CD8-positive, alpha-beta memory T cell (primary cell): ENCODE measurements at places on chromosomes 13 and 19. TPM values are rescaled to one million over a fixed set of nuclear protein-coding genes. Genes with fewer than 3 reads are reported as not detected.
A peak's percentile ranks its signal among the peaks of the same experiment; 100 is the strongest.

Gene RFPL4A
- total RNA-seq: not detected

DNA sequence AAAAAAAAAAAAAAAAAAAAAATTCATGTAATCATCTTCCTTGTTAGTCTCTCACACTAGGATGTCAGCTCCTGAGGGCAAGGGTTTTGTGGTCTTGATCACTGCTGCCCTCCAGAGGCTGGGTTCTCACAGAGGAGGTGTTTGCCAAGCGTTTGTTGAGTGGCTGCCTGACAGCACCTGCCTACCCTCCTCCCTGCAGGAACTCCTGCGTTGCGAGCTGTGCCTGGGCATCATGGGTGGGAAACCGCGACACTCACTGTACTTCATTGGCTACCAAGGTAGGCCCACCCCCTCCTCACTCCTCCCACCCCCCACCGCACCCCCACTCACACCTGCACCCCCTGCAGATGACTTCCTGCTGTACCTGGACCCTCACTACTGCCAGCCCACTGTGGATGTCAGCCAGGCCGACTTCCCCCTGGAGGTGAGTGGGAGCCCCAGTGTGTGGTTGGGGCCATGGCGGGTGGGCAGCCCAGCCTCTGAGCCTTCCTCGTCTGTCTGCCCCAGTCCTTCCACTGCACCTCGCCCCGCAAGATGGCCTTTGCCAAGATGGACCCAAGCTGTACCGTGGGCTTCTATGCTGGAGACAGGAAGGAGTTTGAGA is 8.1 kb downstream of the ATG4D start:
- no peak for DNase-seq

GRCh38 chr19:49149652-49150105 is 5.5 kb downstream of the HRC start:
- no peak for DNase-seq

- peak; percentile 68 for DNase-seq
These were observed 2.3 kb downstream of the WDR83 start for GRCh38 chr19:12668932-12669269.

DNA sequence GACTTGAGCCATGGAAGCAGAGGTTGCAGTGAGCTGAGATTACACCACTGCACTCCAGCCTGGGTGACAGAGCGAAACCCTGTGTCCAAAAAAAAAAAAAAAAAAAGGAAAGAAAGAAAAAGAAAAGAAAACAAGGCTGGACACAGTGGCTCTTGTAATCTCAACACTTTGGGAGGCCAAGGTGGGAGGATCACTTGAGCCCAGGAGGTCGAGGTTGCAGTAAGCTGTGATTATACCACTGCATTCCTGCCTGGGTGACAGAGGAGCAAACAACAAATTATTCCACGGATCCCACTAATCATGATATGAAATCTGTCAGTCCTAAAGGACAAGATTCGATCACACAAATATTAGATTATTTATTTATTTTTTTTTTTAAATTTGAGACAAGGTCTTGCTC is 3.1 kb upstream of the MYDGF start:
- no peak for DNase-seq

- no peak for DNase-seq
These were observed 47.5 kb downstream of the CDADC1 start for GRCh38 chr13:49295244-49295643.

DNA sequence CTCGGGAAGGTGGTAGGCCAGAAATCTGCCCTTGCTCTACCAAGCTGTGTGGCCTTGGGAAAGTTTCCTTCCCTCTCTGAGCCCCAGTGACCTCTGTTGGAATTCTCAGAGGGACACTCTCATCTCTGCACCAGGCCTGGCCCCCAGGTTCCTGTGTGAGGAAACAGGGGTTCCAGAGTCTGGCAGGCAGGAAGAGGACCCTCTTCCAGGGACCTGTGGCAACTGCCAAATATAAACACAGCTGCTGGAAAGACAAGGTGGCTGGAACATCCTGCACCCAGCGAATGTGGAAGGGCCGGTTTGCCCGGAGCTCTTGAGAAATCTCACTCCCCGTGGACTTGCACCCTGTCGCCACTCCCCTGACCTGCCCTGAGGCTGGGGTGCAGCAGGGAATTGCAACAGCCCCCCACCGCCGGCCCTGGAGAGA is 52.8 kb downstream of the GADD45B start:
- no peak for DNase-seq

GRCh38 chr19:14821937-14822336 is 13.0 kb downstream of the OR7A5 start:
- no peak for DNase-seq

DNA sequence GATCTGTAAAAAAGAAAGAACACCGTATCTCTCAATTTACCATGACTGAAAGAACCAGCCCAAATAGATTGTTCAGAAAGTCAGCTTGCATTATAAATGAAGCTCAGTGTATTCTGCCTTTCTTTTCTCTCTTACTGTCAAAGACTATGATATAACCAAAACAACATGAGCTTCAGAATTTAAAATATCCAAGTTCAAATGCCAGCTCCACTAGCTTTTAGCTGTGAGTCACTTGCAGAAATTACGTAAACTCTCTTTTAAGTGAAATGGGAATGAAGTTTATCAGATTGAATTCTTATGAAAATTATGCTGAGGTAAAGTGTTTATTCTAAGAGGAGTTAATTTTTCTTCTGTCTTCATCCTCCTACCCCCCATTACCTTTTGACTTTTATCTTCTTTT is 20.0 kb upstream of the POSTN start:
- DNase-seq: no peak

DNA sequence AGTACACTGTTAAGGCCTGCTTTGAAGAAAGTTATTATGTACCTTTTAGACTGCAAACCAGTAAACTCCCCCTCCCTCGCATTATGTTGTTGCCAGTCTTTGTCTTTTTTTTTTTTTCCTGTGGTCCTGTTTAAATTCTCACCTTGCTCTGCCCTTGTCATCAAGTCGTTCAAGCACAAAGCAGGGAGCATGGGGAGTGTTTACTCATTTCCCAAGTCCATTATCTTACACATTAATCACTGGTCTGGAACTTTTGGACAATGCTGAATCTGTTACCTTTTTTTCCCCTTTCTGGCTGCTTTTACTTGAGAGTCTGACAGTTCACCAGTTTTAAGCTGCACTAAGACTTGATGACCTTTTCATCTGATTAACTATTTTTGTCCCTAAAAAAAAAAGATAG is 108.2 kb downstream of the DACH1 start:
- DNase-seq: no peak

GRCh38 chr13:20525144-20525600 is 485 bp downstream of the CRYL1 start:
- DNase-seq: peak; percentile 54

DNA sequence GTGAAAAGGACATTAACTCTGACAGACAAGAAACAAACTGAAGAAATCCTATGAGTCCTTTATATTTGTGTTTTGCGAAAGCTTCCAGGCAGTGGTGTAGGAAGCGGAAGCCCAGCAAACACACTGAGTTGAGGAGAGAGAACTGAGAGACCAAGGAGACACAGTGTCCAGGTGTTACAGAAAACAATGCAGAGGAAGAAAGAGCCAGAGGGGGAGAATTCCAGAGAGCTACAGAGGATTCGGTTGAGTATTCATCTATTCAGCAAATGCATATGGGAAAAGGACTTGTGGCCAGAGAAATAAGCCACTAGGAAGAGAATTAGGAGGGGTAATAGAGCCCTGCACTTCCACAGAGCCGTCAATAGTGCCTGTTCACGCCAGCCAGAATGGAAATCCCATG is 183.5 kb downstream of the LIG4 start:
- no peak for DNase-seq

Gene NXNL1
- not detected for total RNA-seq

Gene RUBCNL
- total RNA-seq: not detected

DNA sequence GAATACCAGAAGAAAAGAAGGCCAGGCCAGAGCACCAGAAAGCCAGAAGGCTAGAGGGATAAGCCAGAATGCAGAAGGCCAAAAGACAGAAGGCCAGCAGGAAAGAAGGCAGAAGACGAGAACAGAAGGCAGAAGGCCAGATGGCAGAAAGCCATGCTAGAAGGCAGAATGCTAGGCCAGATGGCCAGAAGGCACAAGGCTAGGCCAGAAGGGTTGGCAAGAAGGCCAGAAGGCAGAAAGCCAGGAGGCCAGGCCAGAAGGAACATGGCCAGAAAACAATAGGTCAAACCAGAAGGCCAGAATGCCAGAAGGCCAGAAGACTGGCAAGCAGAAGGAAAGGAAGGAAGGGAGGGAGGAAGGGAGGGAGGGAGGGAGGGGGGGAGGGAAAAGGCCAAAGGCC is 188.8 kb downstream of the TUBA3C start:
- no peak for DNase-seq

GRCh38 chr13:20713751-20714150 is 10.3 kb downstream of the IL17D start:
- no peak for DNase-seq

DNA sequence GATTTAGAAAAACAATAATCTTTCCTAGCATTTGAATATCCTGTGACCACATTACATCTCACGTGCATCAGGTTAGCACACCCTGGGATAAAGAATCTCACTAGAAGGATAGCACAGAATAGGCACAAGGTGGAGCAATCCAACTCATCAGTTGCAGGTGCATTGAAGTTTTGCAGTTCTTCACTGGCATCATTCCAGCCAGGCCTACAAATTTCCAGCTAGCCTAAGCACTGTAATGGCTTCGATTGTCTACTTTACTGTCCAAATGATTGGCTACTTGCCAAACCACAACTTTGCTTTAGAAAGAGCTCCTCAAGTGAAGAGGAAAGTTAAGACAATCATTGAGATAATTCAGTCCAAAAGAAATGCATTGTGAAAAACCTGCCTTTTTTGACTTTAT is 89.5 kb downstream of the SPRY2 start:
- DNase-seq: no peak

Gene CDC42EP5
- total RNA-seq: 1.1 TPM

DNA sequence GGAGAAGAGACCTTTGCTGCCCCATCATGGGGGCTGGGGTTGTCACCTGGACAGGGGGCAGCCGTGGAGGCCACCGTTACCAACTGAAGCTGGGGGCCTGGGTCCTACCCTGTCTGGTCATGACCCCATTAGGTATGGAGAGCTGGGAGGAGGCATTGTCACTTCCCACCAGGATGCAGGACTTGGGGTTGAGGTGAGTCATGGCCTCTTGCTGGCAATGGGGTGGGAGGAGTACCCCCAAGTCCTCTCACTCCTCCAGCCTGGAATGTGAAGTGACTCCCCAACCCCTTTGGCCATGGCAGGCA is 9.0 kb downstream of the EGLN2 start:
- no peak for DNase-seq

GRCh38 chr19:56290104-56290503 is 17.6 kb downstream of the EDDM13 start:
- DNase-seq: no peak

Gene ZNF700
- 10.8 TPM for total RNA-seq

DNA sequence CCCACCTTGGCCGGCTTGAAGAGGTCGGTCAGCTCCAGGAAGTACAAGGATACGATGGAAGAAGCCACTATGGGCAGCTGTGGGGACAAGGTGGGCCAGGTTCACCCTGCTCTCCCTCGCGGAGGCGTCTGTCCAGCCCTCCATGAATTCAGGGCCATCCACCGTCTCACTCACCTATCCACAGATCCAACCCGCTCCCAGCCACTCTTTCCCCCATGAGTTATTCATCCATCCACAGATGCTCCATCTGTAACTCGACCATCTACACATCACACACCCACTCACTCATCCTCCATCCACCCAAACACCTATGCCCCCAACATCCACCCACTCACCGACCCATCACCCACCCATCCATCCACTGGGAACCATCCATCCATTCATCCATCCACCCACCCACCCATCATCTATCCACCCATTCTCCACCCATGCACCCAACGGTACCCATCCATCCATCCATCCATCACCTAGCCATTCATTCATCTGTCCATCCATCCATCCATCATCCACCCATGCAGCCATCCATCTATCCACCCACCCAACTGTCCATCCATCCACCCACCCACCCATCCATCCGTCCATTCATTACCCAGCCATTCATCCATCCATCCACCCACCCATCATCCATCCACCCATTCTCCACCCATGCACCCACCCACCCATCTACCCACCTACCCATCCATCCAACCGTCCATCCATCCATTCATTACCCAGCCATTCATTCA is 5.8 kb downstream of the PLPPR3 start:
- no peak for DNase-seq
